ENCODE measurements at places on chromosomes 11 and 22.

DNA sequence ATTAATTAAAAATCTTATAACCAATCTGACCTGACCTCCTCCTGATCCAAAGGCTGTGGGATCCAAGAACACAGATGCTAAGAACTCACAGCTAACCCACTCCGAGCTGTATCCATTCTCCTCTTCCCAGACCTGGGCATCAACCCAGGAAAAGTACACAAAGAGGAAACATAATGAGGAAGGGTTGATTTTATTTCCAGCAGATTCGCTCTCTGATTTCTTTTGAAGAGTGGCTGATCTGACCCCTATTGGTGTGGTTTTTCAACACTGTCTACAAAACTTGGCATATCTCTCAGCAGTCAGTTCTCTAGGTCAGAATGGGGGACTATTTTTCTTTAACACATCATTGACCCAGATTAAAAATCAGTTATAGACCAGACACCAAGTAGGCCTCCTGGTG lies 201.9 kb upstream of the UBASH3B start:
- DNase-seq, result no peak

GRCh38 chr11:117809236-117810055 lies 12.4 kb upstream of the DSCAML1 start:
- no peak for DNase-seq

DNA sequence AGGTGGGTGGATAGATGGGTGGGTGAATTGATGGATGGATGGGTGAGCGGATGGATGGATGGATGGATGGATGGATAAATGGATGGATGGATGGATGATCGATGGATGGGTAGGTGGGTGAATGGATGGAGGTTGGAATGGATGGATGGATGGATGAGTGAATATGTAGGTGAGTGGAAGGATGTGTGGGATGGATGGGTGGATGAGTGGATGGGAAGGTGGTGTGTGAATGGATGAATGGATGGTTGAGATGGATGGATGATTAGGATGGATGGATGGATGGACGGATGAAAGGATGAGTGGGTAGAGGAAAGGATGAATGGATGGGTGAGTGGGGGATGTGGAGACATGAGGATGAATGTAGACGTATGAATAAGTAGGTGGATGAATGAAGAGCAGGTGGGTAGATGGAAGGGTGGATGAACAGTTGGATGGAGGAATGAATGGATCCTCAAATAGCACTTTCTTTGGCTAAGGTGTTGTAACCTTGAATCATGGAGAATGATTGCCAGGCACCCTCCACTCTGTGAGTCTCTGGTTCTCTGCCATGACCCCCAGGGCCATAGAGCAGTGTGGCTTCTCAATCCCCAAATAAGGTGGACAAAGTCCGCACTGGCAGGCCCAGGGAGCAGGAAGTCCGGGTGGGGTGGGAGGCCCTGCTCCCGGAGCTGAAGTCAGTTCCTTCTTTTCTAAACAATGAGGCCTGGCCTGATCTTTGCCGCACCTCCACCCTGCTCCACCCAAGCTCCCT lies 36.9 kb downstream of the IGF2 start:
- no peak for DNase-seq

- DNase-seq, result no peak
Observed at GRCh38 chr22:41256254-41257253, 15.8 kb upstream of the CHADL start.

- no peak for DNase-seq
Observed at GRCh38 chr11:111840143-111840542, 31.2 kb downstream of the ALG9 start.

DNA sequence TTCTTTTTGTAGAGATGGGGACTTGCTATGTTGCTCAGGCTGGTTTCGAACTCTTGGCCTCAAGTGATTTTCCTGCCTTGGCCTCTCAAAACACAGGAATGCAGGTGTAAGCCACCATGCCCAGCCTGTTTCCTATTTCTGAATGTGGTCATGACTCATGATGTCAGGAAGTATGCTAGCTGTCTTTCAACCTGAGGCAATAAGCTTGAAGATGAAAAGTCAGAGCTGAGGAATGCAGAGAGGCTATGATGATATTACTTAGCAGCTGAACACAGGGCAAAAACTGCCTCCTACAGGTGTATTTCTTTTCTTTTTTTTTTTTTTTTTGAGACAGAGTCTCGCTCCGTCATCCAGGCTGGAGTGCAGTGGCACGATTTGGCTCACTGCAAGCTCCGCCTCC lies 9.0 kb upstream of the NUCB2 start:
- no peak for DNase-seq

- DNase-seq, result no peak
Observed at GRCh38 chr11:33068611-33069340, 29.4 kb downstream of the TCP11L1 start.

DNA sequence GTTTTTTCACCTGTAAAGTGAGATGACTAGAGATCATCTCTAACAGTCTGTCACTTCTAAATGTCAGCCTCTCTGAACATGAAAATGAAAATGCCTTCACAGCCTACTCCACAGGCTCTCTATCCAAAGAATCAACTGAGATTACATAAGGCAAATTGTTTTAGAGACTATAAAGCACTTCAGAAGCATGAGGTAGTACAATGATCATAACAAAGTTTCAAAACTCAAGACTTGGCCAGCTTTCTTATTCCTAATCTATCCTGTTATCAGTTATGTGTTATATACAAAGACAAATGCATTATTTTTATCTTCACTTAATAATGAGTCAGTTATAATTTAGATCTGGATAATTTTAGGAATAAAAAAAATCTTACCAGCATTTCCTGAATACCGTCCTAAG lies 20.3 kb upstream of the CEP126 start:
- no peak for DNase-seq

DNA sequence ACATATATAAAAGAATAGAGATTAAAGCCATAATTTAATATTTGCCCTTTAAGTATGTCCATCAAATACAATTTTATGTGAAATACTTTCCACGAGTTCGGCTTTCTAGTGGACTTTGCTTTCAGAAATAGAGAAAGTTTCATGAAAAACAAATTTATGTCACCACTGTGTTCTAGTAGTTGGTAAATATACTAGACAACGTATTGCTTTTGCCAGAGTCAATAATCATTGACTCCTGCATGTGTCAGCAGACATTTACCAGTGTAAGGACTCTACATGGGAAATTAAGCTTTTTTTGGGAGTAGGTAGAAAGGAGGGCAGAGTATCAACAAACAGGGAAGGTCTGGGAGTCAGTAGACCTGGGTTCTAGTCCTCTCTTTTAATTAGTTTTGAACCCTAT lies 32.3 kb upstream of the CAT start:
- no peak for DNase-seq

- no peak for DNase-seq
Observed at GRCh38 chr11:109641549-109641948, 219.6 kb downstream of the C11orf87 start.

- no peak for DNase-seq
Observed at GRCh38 chr11:68370211-68371111, 58.1 kb downstream of the LRP5 start.

DNA sequence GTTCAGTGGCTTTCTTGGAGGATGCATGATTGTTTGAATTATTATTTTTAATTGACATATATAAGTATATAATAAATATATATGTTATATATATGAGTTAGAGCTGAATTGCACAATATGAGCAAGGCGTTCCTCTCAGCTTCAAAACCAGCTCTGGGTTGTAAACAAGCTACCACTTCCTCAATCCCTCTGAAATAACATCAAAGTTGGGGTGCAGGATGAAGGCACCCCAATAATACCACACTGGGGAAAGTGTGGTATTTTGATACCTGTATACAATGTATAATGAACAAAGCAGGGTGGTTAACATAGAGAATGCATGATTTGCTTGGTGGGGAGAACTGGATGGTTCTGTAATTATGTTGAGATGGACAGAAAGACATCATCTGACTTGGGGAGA lies 1.7 kb upstream of the SORL1 start:
- DNase-seq, result no peak

GRCh38 chr11:3867209-3868091 lies 12.0 kb downstream of the STIM1 start:
- DNase-seq, result no peak
